ENCODE measurements at places on chromosomes 12 and 14.

DNA sequence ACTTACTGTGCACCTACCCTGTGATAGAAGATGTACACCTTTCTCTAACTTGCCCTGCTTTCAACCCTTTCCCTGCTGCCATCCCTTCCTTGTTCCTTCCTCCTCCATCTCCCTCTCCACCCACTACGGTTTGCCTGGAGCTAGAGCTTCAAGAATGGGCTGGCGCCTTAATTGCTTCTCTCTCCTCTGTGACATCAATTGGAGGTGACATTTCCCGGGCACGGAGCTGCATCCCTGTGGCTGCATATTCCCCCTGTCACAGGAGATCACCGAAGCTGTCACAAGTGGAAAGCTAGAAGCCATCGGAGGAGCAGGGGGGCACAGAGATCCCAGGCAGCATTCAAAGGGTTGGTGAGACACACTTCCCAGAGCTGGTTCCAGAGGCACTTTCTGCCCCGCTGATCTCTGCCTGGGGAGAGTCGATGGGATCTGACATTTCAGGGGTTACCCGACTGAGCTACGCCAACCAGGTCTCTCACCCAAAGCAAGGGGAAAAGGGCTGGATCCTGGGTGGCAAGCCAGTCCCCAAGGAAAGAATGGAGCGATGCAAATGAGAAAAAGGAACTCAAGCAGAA, 604.9 kb downstream of the MED13L start:
- no peak for DNase-seq

GRCh38 chr14:51550636-51551035, 101.1 kb upstream of the FRMD6 start:
- DNase-seq: no peak

DNA sequence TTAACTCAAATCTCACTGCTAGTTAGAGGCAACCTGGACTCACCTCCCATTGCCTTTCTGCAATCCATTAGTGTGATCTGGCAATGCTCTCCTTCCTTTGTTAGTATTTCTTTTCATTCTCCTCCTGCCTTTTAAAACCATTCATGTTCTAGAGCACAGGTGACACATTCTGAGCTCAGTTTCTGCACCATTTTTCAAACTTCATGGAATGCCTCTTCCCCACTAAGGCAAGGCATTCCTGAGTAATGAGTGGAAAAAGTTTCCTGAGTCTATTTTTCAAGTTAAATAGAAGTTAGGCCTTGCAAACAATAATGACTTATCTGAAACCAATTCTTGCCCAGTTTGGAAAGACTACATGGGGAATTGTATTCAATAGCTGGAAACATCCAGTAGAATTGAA, 1001.8 kb downstream of the BCL11B start:
- DNase-seq: no peak

DNA sequence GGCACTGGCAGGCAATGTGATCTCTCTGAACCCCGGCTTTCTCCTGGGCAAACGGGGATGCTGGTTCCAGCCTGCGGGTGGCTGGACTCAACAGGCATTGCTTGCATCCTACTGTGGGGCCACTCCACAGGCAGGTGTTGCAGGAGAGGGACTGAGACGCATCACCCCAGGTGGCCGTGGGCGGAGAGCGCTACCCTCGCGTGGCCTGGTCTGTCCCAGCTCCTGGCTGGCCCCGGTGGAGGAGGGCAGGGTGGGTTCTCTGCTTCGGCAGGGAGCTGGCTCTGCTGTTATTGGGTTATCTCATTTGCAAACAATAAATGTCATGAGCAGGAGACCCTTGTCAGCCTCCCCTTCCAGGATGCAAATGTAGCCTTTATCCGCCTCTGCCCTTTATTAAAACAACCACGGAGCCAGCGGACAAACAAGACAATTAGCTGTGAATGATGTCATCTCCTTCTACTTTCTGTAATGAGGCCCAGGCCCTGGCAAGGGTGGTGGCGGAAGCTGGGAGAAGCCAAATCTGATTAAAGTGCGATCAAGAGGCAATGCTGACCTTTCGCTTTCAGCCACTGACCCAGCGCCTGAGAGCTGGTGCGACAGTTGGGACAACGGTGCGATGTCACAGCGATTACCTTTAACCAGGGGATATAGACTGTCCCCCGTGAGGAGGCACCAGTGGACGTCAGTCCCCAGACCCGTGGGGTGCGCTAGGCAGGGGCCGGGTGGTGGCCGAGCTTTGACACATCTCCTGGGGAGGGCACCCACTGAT, 161.8 kb downstream of the KIF26A start:
- no peak for DNase-seq

GRCh38 chr12:47121146-47121545, 41.4 kb upstream of the AMIGO2 start:
- no peak for DNase-seq

GRCh38 chr14:91387169-91387835, 30.3 kb downstream of the CCDC88C start:
- no peak for DNase-seq

- DNase-seq: peak; percentile 38
Observed at GRCh38 chr12:57214398-57214781, 2.2 kb upstream of the NXPH4 start.

- no peak for DNase-seq
Observed at GRCh38 chr12:31517994-31518393, 72.9 kb downstream of the DENND5B start.

DNA sequence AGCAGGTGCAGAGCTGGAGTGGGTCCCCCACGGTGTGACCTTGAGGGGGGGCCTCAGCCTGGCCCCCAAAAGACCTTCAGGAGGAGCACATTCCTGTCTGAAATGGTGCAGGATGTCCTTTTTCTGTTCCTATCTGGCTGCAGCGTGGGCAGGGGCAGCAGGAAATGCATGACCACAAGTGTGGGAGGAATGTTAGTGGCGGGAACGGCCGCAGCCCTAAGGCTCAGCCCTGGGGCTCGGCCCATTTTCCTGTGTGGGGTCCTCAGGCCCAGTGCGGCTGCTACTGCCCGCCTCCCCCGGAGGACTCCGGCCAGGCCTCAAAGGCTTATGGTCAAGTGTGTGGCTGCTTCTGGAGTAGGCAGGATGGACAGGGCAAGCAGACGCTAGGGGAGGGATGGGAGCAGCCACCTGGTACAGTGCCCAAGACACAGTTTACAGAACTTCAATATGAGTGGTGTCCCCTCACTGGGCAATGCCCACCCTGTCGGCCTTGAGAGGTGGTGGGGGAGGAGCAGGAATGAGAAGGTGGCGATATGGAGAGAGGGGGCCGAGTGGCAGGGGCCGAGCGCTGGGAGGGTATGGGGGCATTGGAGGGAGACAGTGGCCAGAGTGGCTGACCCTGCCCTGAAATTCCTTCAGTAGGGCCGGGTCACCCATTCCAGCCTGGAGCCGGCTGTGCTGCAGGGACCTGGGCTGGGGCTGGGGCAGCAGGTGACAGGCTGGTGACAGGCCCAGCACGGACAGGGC, 137.4 kb downstream of the CALM1 start:
- no peak for DNase-seq

DNA sequence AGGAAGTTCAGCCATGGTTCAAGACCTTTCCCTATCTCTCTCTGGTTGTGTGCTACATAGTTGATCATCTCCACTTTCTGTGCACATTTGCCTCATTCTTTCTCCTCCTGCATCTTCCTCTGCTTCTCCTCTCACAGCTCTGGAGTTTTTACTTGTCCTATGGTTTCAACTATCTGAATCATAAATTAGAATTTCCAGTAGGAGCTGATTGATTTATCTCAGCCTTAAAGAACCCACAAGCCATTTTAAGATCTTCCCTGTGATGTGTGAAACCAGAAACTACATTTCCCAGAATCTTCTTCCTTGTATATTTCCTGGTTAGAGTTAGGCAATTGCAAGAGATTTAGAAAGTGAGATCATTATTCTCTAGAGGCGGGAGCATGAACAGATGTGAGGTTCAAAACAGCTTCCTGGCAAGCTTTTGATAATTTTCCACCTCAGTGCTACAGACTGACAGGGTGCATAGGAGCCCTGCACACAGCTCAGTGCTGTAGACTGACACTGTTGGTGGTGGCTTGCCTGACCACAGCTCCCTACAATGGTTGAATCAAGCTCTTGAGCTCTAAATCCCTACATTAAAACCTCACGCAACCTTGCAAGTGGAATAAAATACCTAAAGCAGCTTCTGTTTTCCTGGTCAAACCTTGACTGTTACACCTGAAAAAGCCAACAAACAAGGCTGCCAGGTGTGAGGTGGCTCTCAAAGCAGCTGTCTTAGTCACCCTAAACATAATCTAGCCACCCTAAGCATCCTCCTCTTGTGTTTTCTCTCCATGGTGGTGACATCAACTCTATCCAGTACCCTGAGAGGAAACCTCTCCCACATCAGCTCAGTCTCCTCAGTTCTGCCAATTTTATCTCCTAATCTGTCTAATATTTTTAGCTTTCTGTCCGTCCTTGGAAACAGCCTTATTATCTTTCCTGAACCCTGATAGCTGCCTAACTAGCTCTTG, 21.5 kb upstream of the IFNG start:
- no peak for DNase-seq

GRCh38 chr12:67664171-67664570, 15.6 kb downstream of the DYRK2 start:
- no peak for DNase-seq

GRCh38 chr12:111741235-111741812, 25.4 kb upstream of the ALDH2 start:
- DNase-seq: no peak

GRCh38 chr14:75518625-75519024, 3.6 kb upstream of the BATF start:
- no peak for DNase-seq

DNA sequence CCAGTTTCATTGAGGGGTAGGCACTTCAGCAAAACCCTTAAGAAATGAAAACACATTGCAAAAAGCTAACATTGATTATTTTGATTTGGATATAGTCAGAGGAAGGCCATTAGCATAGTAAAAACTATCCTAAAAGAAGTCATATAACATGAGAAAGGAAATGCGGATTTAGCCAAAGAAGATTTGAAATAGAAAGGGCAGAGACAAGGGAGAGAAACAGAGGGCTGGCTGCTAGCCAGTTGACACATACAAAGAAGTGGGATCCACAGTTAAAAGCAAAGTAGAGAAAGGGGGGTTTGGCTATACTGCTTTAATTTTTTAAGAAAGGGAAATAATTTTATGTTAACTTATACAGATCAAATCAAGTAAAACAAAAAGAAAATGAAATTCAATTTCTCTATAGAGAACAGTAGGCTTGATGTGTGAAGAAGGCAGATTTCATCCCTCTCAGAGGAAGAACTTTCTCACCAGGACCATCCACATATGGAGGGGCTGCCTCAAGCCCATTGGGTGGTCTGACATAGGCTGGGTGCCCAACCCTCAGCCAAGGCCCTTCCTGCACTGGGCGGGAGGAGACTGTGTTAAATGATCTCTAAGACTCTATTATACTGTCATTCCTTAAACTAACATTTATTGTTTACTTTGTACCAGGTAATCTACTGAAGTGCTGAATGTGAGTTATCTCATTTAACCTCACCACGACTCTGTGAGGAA, 420.3 kb downstream of the CCDC91 start:
- no peak for DNase-seq

GRCh38 chr14:59474172-59474571, 9.0 kb upstream of the GPR135 start:
- no peak for DNase-seq

- no peak for DNase-seq
Observed at GRCh38 chr12:6465467-6466183, 4.9 kb downstream of the VAMP1 start.

DNA sequence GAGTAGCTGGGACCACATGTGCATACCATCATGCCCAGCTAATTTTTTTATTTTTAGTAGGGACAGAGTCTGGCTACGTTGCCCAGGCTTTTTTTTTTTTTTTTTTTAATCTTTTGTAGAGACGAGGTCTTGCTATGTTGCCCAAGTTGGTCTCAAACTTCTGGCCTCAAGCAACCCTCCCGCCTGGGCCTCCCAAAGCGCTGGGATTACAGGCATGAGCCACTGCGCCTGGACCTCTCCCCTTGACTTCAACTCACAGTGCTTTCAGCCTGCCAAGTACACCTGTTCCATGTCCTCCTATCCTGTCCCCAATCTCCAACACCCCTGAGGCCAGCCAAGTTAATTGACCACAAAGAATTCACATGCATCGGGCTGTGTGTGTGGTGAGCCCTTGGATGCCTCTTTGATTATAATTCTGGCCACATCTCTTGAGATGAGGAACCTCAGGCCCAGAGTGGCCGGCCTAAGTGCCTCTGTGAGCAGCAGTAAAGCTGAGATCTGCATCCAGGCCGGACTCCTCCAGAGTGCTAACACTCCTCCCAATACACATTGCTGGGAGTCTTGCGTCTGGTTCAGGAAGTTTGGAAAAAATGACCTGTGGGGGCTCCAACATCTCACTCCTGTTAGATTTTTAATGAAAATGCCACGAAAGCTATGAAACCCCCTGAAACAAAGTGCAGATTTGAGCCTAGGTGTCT, 6.8 kb downstream of the RAB35 start:
- no peak for DNase-seq

DNA sequence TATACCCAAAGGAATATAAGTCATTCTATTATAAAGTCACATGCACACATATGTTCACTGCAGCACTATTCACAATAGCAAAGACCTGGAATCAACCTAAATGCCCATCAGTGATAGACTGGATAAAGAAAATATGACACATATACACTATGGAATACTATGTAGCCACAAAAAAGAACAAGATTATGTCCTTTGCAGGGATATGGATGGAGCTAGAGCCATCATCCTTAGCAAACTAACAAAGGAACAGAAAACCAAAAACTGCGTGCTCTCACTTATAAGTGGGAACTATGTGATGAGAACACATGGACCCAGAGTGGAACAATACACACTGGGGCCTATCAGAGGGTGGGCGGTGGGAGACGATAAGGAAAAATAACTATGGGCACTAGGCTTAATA, 21.3 kb downstream of the FBXO21 start:
- DNase-seq: no peak

DNA sequence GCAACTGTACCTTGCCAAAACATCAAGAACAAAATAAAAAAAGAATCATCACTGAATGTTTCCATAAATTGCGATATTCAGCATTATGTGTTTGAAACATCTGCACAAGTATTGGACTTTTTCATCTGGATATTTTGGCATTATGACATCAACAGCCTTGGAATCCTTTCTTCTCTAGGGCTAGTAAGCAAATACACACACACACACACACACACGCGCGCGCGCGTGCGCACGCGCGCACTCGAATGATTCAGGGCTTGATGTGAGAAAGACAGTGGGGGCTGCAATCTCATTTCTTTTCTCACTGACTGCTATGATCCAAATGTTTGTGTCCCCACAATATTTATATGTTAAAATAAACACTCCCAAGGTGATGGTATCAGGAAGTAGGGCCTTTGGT, 90.0 kb upstream of the SLC38A4 start:
- DNase-seq: no peak
